ENCODE measurements at places on chromosomes 2 and 18.

DNA sequence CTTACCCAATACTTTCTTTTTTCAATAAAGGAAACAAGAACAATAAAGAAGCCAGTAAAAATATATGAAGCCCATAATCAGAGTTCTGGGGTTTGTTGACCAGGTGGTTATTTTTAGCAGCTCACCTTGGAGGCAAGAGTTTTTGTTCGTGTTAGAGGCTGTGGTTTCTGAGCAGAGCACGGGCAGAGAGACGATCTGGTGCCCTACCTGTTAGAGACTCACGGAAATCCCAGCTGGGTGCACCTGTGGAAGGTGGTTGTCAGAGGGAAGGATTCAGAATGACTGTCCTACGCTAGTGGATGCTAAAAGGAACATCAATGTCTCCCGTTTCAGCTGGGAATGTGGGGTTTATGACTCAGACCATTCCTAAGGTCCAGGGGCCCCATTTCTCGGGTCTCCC lies 87.6 kb downstream of the NRP2 start:
- DNase-seq = no peak

DNA sequence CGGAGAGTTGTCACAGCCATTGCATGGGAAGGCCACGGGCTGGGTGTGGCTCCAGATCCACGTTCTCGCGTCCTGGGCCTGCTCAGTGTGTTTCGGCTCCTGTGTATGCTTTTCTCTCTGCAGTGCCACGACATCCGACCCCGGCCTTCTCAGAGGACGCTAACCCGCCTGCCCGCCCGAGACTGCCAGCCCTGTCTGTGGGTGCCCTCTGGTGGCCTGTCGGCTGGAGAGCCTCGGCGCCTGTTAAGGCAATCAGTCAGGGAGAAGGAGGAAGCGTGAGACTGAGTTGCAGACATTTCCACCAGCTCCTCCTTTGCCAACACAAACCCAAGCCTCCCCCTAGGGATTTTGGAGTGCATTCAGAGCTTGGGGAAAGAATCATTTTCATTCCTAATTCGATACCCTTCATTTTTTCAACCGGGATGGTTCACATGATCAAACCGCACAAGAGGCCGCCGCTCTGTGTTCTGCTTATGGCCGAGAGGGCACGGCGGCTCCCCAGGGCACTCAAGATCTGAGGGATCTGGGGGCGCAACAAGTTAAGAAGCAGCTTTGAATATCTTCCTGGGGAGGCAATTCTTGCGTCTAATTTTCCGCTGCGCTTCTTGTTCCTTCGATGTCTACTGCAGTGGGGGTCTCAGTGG lies 37.5 kb upstream of the ZBTB7C start:
- no peak for DNase-seq

GRCh38 chr18:53254265-53254664 lies 914.3 kb downstream of the DCC start:
- no peak for DNase-seq

DNA sequence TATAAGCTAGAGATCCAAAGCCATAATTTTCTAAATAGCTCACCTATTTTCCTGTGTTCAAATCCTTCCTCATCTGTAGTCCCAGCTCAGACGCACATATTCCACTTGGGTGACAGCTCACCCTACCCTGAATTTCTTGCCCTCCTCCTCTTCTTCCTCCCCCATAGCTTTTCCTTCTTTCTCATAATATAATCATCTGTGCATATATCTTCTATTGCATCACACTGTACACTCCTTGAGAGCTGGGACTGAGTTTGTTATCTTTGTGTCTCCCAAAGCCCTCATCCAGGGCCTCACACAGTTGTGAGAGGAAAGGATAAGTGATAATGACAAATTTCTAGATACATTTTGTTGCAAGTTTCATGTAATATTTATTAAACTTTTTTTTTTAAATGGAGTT lies 55.9 kb upstream of the RTN4 start:
- DNase-seq = no peak

- no peak for DNase-seq
Measured at GRCh38 chr2:211270257-211270656, 713.9 kb downstream of the CPS1 start.

- DNase-seq = no peak
Measured at GRCh38 chr2:176018708-176019107, 16.6 kb upstream of the LNPK start.

GRCh38 chr18:64091526-64091925 lies 57.4 kb downstream of the LINC00305 start:
- DNase-seq = no peak

GRCh38 chr2:38290332-38290731 lies 86.7 kb downstream of the ATL2 start:
- DNase-seq = no peak

GRCh38 chr2:18791172-18791797 lies 201.9 kb upstream of the NT5C1B start:
- DNase-seq = no peak

DNA sequence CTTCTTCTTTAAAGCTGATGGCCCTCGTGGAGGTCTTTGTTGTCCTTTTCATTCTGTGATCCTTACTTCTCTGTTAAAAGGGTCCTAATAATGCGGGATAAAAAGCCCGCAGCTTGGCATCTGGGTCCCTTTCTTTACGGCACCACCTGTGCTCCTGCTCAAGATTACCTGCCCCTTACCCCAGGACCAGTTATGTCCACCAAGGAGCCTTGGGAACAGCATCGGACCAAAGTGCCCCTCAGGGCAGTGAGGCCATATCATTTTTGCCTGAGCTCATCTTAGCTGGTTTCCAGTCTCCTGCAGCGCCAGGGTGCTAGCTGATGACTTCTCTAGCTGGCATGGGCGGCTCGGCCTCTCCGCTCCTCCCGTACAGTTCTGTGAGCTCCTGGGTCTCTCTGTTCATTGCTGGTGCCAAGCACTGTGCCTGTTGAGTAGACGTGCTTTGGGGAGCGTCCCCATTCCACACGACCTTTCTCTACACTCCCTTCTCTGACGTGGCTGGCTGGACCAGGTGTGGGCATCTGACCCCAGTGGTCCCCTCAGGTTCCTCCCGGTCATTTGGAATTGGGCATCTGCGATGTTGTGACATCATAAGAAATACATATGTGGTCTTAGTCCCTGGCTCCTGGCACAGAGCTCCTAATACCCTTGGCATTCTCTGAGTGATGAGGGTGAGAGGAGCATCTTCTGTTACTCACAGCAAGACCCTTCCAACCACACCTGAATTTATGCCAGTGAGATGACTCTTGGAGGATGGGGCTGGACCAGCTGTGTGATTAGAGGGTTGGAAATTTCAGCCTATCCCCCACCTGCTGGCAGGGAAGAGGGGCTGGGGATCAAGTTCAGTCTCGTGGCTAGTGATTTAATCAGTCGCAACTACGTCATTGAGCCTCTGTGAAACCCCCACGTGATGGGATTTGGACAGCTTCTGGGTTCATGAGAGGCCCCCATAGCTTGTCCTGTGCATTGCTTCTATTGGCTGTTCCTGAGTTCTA lies 134.2 kb upstream of the HS6ST1 start:
- no peak for DNase-seq

GRCh38 chr2:203744091-203744490 lies 37.7 kb downstream of the CD28 start:
- DNase-seq = no peak

GRCh38 chr2:238730001-238730669 lies 117.8 kb upstream of the TWIST2 start:
- DNase-seq = no peak

GRCh38 chr2:58377181-58377580 lies 136.1 kb upstream of the FANCL start:
- no peak for DNase-seq

DNA sequence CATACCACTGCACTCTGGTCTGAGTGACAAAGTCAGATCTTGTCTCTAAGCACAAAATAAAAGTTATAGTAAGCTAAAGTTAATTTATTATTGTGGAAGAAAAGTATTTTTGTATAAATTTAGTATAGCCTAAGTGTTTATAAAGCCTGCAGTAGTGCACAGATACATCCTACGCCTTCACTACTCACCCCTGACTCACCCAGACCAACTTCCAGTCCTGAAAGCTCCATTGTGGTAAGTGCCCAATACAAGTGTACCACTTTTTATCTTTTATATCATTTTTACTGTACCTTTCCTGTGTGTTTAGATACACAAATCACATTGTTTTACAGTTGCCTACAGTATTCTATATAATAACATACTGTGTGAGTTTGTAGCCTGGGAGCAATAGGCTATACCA lies 57.5 kb downstream of the UBE2E3 start:
- no peak for DNase-seq

DNA sequence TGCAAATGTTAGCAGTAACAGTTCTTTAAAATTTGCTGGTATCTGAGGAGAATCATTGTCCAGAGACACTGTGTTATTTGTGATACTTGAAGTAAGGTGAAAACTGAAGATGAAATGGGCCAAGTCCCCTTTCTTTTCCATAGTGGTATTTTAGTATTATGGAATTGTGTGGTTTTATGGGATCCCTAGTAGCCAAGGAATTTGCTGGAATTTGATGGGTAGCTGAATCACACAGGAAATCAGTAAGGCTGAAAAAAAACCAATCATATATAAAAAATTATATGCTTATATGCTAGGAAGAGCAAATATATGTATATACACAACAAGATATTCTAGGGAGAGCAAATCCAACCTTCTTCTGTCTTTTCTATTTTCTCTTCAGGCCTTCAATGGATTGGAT lies 54.2 kb upstream of the TACR1 start:
- no peak for DNase-seq

GRCh38 chr2:195967336-195967735 lies 101.3 kb downstream of the DNAH7 start:
- no peak for DNase-seq

- DNase-seq = no peak
Measured at GRCh38 chr2:126825316-126825715, 73.4 kb upstream of the TEX51 start.

- no peak for DNase-seq
Measured at GRCh38 chr2:239824046-239824694, 201.0 kb downstream of the NDUFA10 start.

- no peak for DNase-seq
Measured at GRCh38 chr18:32446780-32447179, 23.9 kb downstream of the GAREM1 start.

DNA sequence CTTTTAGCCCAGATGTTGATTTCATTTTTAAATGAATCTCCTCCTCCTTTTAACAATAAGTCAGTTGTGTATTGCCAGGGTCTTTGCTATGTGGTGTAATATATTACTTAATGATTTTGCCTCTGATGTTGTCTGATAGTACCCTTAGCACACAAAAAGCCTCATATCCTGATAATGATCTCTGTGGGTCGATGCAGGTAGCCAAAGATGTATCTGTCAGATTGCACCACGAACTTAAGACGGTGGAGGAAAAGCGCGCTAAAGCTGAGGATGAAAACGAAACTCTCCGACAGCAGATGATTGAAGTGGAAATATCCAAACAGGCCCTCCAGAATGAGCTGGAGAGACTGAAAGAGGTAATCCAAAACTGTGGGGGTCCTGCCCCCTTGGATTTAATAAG lies 14.8 kb downstream of the MTCL1 start:
- no peak for DNase-seq

DNA sequence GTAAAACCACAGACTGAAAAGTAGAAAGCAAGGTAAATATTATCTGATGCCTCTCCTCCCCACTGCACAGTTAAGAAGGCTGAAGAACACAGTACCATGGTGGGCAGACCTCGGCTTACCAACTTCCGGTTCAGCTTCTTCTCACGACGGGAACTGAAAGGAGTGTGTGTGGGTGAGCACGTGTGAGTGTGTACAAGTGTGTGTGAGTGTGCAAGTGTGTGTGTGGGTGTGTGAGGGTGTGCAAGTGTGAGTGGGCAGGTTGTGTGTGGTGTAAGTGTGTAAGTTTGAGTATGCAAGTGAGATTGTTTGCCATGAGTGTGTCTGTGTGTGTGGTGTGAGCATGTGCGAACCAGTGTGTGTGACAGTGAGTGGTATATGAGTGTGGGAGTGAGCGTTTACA lies 103.5 kb downstream of the ADD2 start:
- DNase-seq = no peak

GRCh38 chr2:59938181-59938580 lies 615.3 kb downstream of the BCL11A start:
- no peak for DNase-seq

DNA sequence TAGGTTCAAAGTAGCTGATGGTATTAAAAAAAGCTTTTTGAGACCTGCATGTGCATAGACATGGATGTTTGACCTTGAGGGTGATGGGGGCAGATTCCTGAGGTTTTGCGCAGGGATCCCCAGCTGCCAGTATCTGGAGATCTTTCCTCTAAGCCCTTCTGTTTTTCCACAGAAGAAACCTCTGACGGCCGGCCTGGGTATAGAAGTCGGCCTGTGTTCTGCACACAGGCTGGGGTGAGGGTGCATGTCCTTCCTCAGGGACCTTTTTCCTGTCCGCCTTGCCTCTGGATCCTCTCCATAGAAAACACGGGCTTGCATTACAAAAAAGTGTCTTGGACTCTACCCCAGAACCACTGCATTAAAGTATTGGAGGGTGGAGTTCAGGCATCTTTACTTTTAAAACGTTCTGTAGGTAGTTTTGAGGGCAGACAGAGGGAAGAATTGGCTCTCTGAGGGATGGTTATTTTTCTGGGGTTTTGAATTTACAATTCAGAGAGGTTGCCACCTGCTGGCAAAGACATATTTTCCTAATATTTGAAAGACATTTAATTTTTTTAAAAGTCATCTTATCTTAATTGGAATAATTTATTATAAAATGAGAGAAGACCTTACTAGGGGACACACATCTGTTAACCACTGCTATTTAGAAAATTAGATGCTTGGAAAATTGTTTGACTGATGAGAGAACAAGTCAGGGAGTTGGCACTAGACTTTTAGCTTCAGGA lies 350.6 kb downstream of the DCDC2C start:
- no peak for DNase-seq

DNA sequence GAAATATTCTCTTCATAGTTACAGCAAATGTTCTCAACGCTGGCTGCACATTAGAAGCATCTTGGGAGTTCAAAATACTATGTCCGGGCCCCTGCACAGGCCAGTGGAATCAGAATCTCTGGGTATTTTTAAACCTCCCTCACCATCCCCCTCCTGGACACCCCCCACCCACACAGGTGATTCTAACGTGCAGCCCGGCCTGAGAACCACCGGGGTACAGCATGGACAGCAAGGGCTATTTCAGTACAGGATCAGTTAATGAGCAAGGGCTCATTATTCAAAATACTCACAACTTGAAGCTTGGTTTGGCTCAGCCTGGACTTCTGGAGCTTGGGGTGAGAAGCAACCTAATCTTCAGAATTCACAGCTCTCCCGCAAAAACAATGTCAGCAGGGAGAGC lies 31.4 kb downstream of the INO80C start:
- DNase-seq = no peak

GRCh38 chr2:24825883-24826772 lies 32.9 kb downstream of the CENPO start:
- DNase-seq = no peak

DNA sequence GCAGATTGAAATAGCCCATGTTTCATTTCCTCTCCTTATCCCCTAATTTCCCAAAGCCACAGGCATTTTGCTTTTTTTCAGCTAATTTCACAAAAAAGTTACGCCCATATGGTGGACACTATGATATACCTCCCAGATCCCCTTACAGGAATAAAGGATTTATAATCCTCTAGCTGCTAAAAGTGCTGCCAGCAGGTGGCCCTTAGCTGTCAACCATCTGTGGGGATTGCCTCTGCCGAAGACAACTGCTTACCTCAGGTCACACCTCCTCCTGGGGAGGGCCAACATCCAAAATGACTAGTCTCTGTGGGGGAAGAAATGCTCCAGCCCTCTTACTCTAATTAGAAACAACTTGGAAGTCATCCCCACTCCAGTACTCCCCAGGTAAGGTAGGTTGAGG lies 61.0 kb upstream of the EPB41L3 start:
- DNase-seq = no peak
